A549 treated with Mapracorat at 1 μM for 4 hours (cell line): ENCODE measurements at places on chromosomes 6 and 20. TPM values are rescaled to one million over a fixed set of nuclear protein-coding genes. Genes with fewer than 3 reads are reported as not detected.

Gene ANKRD66
- not detected in 5 replicates for total RNA-seq

Gene KHDRBS2
- total RNA-seq: not detected in 5 replicates

Gene CAGE1
- not detected in 5 replicates for total RNA-seq

Gene HLA-DPB1
- not detected in 5 replicates for total RNA-seq

Gene TMEM217
- 0.33 to 0.71 TPM (median 0.43 TPM) in 5 replicates for total RNA-seq

Gene PIGU
- 25.9 to 30.0 TPM (median 27.5 TPM) in 5 replicates for total RNA-seq

Gene SLC4A11
- 8.7 to 10.7 TPM (median 9.9 TPM) in 5 replicates for total RNA-seq

Gene BEND6
- total RNA-seq: 0.70 to 0.99 TPM (median 0.87 TPM) in 5 replicates

Gene TP53TG5
- total RNA-seq: not detected in 5 replicates

Gene CSTF1
- 34.6 to 39.8 TPM (median 36.4 TPM) in 5 replicates for total RNA-seq

Gene SMOC2
- total RNA-seq: not detected in 5 replicates

Gene IL20RA
- not detected in 5 replicates for total RNA-seq

Gene JARID2
- 9.5 to 11.9 TPM (median 10.8 TPM) in 5 replicates for total RNA-seq

Gene LGSN
- total RNA-seq: 2.0 to 3.0 TPM (median 2.2 TPM) in 5 replicates

Gene PDE10A
- total RNA-seq: 23.4 to 29.8 TPM (median 27.4 TPM) in 5 replicates
